OCI-LY7 (cell line): ENCODE measurements at places on chromosomes 2 and 18.

- DNase-seq = no peak
These were observed 116.0 kb downstream of the SETBP1 start for GRCh38 chr18:44796429-44797428.

DNA sequence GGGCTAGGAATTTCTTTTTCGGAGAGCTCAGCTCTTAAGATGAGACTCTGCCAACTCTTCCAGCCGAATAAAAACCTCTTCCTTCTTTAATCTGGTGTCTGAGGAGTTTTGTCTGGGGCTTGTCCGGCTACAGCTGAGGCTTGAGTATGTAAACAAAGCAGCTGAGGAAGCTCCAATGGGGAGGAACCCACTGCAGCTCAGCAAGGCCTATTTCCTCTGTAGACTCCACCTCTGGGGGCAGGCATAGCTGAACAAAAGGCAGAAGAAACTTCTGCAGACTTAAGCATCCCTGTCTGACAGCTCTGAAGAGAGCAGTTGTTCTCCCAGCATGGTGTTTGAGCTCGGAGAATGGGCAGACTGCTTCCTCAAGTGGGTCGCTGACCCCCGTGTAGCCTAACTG lies 838.7 kb downstream of the CCDC85A start:
- DNase-seq = no peak

- DNase-seq = no peak
These were observed 50.6 kb downstream of the GLI2 start for GRCh38 chr2:120786038-120786960.

GRCh38 chr2:211033765-211034164 lies 477.4 kb downstream of the CPS1 start:
- no peak for DNase-seq

DNA sequence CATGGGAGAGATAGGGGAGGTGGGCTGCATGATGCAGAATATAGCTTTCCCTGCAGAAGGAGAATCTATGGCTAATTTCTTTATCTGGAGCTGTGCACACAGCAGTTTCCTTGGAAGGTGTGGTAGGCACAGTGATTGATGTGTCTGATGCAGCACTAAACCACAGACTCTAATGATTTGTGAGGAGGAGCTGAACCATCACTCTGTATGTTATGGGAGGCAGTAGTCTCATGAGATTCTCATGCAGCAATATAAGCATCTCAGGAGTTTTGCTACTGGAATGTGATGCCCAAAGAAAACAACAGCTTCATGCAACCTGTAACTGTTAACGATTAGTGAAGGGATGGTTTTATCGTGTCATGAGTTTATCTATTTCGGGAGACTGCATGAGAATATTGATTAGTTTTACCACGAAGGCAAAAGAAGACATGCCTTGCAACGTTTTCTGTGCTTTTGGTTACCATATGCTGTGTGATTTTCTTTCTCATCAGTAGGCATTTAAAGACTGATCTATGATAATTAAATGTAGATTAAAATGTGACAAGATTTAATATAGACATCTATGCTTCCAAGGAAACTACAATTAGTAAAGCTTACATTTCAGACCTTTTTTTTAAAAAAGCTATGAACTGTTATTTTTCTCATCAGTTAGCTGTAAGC lies 286.8 kb downstream of the ARL6IP6 start:
- DNase-seq = no peak

DNA sequence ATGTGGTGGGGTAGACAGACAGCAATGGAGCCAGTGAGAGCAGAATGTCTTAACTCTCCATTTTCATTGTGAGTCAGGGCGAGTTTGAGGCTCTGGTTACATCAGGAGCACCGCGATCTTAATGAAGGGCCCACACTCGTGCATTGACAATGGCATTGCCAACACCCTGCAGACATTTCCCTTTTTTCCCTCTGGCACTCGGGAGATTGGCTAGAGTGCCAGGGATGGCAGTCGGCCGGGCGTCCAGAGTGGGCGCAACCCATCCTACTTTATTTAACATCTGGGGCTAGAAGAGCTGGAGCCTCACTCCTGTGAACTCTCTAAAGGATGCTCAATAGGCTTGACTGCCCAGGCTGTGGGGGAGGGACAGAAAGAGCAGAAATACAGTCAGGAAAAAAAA lies 9.7 kb downstream of the PROKR1 start:
- DNase-seq = no peak

DNA sequence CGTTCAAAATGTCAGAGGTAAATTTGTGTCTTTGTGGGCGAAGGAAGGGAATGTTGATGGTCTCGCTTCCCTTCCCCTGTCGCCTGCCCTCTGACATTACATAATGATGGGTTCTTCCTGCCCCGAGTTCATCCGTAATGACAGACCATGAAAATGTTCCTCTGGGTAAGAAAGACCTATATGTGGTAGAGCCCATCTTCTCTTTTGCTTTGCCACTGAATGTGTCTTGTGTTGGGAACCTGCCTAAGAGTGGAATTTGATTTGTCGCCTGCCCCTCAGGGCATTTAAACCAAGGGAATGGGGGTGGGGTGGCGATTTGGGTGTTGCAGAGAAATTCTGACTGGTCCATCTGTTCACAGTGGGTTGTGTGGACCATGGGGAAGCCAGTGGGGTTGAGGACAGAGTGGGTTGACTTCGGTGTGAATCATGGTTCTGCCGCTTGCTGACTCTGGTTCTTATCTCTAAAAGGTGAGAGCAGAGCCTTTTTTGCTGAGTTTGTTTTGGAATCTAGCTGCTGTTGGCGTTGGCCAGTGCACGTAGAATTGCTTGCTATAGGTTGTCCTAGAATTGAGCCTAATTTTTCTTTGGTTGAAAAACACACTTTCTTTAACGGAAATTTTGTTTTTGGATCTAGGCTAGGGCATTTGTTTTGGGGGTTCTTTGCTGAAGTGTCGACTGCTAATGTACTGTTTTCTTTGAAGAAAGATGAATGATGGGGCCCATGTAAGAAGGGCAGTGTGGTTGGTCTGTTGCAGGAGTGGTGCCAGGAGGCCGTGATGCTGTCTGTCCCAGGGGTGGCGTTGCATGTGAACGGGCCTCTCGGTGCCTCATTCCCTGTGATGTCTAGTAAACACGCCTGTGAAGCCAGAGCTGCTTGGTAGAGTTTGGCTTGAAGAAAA lies 1.3 kb downstream of the INPP4A start:
- peak; percentile 18 for DNase-seq

DNA sequence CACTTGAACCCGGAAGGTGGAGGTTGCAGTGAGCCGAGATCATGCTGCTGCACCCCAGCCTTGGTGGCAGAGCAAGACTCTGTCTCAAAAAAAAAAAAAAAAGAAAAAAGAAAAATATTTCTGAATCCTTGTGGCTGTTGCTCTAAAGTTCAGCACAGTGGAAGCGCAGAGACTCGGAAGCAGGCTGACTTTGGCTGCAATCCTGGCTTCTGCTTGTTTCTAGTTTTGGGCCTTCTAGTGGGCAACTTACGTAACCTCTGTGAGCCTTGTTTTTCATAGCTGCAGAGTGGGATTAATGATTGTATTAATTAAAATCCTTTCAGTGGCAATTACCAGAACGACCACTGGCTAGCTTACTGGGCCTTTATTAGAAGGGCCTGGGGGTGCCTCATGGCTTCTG lies 28.4 kb downstream of the GNLY start:
- DNase-seq = no peak

- DNase-seq = no peak
These were observed 209.5 kb upstream of the SMAD7 start for GRCh38 chr18:49160079-49160930.

DNA sequence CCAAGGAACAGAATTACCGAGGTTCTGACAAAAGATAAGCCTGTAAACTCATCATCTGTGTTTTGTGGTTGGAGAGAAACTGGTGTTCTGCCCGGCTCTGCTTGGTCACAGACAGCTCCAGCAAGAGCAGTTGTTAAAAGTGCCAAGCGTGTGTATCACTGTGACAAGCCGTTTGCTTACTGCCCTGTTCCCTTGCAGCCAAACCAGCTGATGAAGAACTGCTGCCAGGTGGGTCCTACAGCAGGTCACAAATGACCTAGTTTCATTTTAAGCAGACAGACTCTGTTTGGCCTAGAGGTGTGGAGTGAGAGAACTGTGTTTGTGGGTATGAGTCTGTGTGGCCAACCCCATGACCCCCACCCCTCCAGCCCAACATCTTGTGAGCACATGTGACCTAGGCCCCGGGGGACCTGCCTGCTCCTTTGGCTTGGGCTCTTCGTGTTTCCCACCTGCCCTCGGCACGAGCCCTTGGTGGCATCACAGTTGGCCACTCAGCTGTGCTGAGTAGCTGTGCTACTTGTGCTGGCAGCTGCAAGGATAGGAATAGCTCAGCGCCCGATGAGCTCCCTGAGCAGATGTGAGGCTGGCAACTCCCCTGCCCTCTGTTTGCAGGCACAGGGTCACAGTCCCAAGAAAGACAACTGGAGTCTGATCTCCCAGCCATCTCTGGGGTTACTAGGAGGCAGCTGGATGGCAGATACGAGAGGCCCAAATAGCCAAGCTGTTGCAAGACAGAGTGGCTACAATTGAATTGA lies 9.7 kb downstream of the OXER1 start:
- no peak for DNase-seq

GRCh38 chr2:202066875-202067274 lies 6.2 kb upstream of the KIAA2012 start:
- DNase-seq = no peak

DNA sequence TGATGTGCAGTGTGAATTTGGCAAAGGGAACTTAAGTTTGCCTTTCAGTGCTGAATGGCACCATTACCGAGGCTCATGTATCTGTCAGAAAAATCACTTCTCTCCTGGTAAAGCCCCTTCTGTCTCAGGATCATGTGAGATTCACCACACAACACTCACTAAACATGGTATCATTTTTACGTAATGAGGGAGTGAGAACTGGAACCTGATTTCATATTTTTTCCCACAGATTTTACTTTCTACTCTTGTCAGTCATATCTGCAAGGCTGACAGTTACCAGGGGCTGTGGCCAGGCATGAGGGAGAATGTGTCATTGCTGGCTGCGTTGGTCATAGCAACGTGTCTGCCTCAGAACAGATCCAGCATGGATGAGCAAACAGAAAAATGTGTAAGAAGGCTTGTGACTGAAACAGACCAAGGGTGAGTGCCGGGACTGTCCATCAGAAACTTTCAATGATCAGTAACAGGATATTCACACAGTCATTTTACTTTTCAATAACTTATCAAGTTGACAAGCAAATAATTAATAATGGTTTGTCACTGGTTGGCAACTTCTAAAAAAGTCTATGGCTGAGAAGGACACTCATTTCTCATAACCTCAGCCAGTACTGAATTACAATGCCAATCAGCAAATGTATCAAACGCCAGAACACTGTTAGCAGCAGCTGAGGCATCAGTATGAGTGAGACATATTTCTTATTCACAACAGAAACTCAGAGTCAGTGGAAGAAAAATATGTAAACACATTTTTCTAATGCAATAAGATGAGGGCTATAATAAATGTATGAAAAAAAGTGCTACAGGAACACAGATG lies 100.5 kb downstream of the CDC42EP3 start:
- no peak for DNase-seq

- no peak for DNase-seq
These were observed 39.5 kb downstream of the MTERF4 start for GRCh38 chr2:241062389-241063092.

GRCh38 chr18:37689841-37690240 lies 124.2 kb upstream of the CELF4 start:
- DNase-seq = no peak

DNA sequence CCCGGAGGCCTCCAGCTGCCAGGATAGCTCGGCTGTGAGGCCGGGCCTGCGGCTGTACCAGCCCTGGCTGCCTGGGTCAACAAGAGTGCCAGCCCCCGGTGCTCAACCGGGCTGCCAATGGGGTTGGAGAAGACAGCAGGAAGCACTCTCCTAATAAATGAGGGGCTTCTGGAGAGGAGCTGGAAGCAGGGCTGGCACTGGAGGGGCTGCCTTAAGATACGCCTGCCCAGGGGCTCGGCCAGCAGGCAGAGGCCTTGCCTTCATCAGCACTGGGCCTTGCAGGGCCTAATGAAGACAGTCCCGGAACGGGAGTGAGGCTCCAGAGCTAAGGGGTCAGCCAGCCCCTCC lies 73.6 kb downstream of the TEX51 start:
- no peak for DNase-seq

DNA sequence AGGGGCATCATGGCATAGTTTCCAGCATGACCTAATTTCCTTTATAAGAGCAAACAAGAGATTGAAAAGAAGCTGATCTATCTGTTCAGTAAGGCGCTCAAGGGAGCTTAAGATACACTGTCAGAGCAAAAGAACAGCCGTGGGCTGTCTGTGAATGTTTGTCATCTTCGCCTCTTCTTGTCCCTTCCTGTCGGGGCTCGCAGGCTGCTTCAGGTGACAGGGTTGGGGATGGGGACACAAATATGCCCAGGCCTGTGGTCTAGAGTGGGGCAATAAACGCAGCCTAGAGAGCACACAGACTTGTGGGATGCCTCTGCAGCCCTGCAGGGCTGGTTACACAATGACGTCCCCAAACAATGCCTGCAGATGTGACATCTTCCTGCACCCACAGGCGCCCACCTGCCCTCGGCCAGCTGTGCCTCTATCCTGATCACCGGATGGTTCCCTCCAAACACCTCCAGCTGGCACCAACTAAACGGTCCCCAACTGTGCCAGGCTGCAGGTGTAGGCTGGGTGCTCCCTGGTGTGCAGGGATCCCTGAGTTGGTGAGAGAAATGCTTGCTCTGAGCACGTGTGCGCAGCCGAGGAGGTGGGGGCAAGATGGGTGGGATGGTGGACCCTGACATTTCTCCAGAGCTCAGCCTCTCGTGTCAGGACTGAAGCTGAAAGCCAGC lies 72.8 kb downstream of the EDAR start:
- no peak for DNase-seq

- DNase-seq = no peak
These were observed 188.4 kb upstream of the GYPC start for GRCh38 chr2:126467367-126468054.

DNA sequence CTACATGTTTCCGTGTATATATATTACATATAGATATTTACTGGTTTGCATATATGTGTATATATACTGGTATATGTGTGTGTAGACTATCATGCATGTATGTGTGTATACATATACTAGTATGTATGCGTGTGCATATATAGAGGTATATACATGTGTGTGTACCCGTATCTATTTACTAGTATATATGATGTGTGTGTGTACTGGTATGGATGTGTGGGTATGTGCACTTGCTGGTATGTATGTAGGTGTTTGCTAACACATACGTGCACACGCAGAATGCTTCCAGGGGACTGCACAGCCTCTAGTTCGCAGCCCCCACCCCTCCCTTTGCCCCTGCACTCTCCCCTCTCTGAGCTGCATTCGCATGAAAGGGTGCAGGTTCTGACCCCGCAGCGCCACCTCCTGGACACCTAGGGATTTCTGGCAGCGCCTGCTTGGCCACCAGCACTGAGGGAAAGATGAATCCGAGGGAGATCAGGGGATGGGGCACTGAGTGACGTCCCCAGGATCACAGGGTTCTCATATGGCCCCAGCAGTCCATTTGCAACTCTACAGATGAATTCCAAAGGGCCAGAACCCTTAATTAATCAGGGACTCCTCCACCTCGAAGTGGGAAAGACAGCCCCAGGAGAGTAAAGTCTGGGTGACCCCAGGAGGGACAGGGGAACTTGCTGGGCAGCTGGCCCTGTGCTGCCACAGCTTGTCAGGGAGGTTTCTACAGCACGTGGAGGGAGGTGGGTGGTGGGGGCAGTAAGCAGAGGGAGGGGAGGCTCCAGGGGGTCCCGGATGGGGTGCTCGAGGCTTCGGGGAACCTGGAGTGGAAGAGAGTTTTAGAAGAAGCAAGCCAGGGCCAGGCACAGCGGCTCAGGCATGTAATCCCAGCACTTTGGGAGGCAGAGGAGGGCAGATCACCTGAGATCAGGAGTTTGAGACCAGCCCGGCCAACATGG lies 66.8 kb upstream of the ASAP2 start:
- DNase-seq = peak; percentile 64
